ENCODE measurements at places on chromosomes 2 and 18. TPM values are rescaled to one million over a fixed set of nuclear protein-coding genes. Genes with fewer than 3 reads are reported as not detected.

DNA sequence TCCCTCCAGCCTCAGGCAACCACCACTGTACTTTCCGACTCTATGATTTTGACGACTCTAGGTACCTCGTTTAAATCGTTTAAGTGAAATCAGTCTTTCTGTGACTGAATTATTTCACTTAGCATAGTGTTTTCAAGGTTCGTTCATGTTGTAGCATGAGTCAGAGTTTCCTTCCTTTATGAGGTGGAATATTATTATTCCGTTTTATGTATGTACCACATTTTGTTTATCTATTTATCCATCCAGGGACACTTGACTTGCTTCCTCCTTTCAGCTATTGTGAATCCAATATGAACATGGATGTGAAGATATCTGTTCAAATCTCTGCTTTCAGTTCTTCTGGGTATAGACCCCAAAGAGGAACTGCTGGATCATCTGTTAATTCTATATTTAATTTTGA lies 19.1 kb downstream of the IL1R2 start:
- DNase-seq = no peak

DNA sequence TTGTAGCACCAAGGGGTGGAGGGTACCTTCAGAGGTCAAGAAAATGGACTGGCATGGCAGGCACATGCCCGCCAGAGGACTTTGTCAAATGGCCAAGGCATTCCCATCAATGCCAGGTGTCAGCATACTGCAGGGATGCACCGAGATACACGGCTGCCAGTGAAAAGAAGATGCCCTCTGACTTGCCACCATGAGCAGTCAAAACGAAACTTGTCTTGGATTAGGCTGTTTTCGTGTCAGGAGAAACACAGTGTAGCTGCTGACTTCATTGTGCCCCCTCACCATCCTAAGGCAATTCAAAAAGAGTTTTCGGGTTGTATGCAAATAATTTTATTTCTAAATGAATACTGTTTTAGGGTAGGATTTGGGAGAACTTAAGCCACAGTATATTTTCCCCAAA lies 181.5 kb downstream of the NAPG start:
- no peak for DNase-seq

GRCh38 chr2:188319838-188320237 lies 28.2 kb downstream of the GULP1 start:
- DNase-seq = no peak

DNA sequence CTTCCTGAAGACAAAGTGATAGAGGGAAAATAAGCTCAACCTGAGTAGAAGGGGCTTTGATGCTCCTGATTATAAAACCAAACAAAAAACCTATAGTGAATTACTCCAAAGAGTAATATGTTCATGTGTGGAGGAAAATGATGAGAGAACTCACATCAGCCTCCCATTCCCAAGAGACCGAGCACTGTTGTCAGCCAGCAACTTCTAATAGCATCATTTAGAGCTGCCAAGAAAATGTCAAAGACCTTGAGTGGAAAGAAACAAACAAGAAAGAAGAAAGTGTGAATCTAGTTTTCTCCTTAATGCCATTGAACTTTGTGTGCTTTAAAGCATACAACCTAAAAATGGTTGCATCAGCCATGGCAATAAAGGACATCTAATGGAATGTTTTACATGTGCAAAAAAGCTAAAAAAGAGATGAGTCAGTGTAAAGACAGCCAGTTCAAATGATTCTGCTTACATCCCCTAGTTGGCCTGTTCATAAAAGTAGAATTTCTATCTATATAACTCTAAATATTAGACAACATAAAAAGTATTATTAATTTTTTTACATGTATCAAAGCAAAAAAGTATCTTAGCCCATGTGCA lies 1066.2 kb downstream of the TDRD15 start:
- DNase-seq = no peak

DNA sequence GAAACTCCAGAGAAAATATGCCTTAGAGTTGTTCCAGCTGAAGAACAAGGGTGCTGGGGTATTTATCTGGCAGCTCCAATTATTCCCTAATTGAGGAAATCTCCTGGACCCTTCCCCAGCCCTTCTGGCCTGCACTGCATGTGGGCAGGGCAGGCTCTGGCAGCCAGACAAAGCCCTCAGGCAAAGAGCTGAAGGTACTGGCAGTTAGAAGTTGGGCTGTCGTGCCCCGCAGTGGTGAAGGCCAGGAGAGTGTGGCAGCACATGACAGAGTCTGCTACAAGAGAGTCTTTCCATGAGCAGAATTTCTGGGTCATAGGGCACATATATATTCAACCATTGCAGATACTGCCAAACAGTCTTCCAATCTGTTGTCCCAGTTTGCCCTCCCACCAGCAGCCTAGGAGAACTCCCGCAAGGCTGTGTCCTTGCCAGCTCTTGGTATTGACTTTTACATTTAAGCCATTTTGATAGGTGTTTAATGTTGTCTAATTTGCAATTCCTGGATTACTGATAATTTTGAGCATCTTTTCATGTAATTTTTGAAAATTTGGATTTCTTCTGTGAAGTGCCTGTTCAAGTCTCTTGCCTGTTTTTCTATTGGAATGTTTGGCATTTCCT lies 26.6 kb downstream of the ONECUT2 start:
- no peak for DNase-seq

DNA sequence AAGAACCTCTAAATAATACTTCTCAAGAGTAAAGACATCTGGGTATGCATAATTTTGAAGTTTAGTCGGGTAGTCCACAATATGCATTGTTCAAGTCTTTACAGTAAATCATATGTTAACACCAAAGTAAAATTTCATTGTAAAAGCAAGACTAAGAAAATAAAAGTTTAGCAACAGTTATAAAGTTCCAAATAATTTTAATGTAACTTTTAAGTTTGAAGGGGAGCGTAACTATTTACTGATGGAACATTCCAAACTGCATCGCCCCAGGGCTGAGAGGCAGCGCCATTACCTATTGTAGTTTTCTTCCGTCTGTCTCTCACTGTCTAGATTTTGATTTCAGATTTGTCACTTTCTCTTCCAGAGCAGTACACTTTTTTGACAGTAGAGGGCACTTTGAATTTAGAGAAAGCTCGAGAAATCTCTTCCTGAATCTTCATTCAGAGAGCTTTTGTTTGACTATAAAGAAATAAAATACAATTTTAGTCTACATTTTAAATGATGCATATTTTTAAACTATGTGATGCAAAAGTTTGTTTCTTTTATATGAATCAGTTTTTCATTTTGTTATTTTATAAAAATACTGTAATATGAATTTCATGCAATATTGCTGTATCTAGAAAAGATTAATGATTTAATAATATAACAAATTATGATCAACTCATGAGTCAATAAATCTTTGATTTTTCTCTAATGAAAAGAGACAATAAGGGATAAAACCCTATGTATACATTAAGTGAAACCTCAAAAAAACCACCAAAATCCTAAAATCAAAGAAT lies 389.8 kb downstream of the FIGN start:
- DNase-seq = no peak

DNA sequence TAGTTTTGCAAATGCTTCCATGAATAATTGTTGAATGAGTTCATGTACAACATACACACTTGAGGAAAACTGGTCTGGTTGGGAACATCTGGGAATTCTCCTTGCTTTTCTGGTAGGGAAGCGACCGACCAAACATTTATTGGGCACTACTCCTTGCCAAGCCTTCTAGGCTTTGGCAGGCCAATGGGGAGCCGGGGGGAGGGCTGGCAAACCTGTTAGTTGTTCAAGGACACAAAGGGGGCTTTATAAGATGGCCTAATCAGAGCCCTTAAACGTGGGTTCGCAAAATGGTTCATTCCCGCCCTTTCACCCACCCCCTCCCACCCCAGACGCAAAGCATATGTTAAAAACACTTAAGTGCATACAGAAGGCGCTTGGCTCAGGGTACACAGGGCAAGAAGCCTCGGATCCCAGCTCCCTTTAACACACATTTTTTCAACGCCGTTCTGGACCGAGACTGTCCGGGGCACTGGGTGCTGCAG lies 844 bp upstream of the VSNL1 start:
- DNase-seq = no peak

- no peak for DNase-seq
These were observed 31.4 kb upstream of the ZNG1B start for GRCh38 chr2:113406114-113406513.

DNA sequence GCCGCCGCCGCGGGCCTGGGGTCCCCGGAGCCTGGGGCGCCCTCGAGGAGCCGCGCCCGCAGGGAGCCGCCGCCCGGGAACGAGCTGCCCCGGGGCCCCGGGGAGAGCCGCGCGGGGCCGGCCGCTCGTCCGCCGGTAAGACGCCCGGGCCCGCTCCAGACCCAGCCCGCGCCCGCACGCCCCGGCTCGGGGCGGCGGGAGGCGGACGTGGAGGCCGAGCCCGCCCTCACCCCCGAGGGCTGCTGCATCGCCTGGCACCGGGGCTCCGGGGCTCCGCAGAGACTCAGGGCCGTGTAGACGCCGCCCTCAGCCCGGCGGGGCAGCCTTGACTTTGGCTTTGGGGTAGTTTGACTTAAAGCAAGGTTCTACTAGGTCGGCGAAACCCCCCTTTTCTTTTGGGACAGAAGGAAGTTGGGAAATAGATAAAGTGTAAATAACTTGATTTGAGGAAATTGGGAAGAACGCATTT lies 335 bp downstream of the ERFE start:
- DNase-seq = no peak

DNA sequence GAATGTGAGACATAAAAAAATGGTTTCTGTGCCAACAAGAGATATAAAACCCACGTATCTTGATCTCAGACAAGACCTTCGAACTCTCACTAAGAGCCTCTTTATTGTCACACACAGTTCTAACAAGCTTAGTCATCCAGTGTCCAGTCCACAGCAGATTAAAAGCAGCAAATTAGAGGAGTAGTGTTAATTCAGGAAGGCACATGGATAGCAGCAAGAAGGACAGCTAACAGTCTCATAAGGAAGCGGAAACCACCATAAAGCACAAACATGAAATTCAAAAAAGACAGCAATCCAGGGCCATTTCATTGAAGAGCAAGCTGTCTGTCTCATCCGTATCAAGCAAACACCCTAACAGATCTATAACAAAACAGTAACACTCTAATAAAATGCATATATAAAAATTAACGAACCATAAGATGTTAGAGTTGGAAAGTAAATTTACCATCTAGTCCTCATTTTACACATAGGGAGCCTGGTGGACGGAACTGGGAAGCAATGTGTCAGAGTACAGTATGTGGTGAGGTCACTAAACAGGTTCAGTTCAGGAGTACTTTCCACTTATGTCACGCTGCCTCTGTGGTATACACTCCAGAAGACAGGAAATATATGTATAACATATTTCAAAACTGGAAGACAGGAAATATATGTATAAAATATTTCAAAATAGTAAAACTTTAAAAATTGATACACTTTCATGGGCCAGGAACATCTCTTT lies 18.3 kb downstream of the AAK1 start:
- no peak for DNase-seq

Gene FAM210A
- 12.7 TPM for total RNA-seq

Gene SLC5A6
- total RNA-seq = 66.7 TPM
